ENCODE measurements at places on chromosomes 12 and 14.

- DNase-seq, result no peak
Measured at GRCh38 chr12:112869778-112870177, 37.0 kb upstream of the OAS1 start.

DNA sequence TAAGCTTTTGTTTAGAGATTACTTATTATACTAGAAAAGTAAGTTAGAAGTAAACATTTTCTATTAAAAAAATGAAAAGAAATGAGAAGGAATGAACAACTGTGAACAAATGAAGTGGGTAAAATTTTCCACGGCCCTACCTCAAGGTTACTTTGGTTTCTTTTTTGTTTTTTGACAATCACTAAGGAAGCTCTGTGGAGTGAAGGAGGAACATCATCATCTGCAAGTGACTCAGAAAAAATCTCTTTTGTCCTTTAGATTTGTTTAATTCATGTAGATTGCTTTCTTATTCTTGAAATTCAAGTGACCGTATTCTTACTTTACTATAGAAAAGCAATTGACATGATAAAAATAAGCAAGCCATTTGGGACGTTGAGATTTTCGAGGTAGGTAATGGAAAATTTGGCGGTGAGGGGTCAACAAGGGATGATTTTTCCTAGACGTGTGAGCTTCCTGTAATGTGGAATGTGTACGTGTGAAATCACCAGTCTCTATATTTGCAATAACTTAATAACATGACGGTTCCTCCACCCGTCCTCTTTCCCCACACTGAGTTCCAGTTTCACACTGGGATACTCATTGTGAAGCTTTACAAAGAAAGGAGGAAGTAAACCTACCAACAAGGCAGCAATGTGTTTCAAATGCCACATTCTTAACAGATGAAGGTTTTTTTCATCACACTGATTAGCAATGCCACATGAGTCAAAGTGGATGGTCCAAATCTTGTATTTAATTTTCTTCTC, 62.3 kb upstream of the EGLN3 start:
- no peak for DNase-seq

DNA sequence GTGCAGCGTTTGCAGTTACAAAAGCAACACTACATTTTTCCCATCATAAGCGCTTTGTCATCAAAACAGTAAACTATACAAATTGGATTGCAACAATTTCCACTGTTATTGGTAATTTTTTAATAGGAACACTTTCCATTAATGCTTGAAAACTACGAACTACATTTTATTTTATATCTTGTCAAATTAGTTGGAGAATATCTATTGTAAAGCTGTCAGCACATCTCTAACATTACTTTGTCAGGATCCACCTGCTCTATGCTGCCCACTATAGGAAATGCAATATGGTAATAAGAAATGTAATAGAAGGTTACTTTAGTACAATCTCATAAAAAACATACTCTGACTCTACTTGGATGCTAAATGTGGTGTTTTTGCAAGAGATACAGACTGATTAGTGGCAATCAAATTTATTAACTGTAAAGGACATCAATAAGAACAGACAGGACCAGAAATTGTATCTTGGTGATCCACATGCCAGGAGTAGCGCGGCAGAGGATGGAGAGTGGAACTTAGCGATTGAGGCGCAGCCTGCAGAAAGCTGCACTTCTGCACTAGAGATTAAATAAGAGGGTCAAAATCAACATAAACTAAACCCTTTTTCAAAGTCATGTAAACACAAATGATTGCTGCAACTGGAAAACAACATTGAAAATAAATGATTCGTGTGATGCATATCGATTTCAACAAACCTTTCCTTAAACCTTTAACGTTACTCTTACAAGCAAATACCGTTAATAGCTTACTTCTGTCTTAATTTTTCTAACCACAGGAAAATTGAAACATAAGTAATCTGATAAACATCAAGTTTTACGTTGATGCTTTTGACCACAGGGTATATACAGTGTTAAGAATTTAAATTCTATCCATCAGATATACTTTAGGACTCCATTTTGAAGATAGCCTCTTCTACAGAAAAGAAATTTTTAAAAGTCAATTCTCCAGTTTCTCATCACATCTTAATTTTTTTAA, 3.6 kb upstream of the ARID2 start:
- no peak for DNase-seq

GRCh38 chr12:123531091-123531490, 2.4 kb downstream of the RILPL1 start:
- no peak for DNase-seq

- no peak for DNase-seq
Measured at GRCh38 chr12:46526233-46526632, 153.7 kb upstream of the SLC38A2 start.
